Small intestine (tissue), 16 donors: ENCODE measurements at places on chromosomes 11 and 22. TPM values are rescaled to one million over a fixed set of nuclear protein-coding genes. Genes with fewer than 3 reads are reported as not detected.

DNA sequence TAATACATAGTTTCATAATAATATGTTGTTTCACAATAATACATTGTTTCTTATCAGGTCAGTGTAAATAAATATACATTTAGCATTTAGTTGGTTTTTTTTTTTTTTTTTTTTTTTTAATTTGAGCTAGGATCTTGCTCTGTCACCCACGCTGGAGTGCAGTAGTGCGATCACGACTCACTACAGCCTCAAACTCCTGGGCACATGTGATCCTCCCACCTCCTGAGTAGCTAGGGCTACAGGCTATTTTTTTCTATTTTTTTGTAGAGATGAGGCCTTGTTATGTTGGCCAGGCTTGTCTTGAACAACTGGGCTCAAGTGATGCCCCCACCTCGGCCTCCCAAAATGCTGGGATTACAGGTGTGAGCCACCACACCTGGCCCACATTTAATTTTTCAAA lies 43.5 kb downstream of the MIAT start:
- DNase-seq: no peak

- DNase-seq: no peak
These were observed 42.5 kb downstream of the CLPB start for GRCh38 chr11:72391638-72392423.

- no peak for DNase-seq
These were observed 544.6 kb upstream of the B3GAT1 start for GRCh38 chr11:134956450-134957210.

DNA sequence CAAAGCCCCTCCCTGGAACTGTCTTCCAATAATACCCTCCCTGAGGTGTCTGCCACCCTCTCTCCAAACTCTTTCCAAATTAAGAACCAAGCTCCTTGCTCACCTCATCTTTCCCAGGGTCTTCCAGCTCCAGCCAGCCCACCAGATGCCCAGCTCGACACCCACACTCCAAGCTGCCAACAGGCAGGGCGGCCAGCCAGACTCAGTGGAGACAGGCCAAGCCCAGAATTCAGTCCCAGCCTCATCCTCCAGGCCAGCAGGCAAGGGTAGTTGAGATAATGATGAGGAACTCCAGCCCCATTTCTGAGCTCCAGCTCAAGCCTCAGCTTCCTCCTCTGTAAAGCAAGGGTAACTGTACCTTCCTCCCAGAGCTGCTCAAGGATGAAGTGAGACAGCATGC lies 132.9 kb downstream of the CHST1 start:
- DNase-seq: no peak

DNA sequence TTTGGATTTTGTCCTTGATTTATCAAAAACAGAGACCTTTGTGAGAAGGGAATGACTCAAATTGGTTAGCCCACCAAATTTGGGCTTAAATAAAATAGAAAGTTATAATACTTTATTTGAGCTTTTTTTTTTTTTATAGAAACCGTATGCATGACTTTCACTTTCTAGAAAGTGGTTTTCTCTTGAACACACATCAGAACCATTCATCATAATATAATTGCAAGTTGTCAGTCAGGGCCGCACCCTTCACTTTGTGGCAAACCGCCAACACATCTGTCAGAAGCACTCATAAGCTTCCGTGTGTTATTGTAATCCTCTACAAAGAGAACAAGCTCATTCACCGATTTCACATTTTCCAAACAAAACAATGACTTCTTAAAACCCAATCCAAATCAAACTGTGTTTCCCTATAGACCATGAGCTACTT lies 76.1 kb downstream of the SOX6 start:
- DNase-seq: peak; percentile 90

Gene CASP4
- polyA plus RNA-seq: 82.8 TPM

DNA sequence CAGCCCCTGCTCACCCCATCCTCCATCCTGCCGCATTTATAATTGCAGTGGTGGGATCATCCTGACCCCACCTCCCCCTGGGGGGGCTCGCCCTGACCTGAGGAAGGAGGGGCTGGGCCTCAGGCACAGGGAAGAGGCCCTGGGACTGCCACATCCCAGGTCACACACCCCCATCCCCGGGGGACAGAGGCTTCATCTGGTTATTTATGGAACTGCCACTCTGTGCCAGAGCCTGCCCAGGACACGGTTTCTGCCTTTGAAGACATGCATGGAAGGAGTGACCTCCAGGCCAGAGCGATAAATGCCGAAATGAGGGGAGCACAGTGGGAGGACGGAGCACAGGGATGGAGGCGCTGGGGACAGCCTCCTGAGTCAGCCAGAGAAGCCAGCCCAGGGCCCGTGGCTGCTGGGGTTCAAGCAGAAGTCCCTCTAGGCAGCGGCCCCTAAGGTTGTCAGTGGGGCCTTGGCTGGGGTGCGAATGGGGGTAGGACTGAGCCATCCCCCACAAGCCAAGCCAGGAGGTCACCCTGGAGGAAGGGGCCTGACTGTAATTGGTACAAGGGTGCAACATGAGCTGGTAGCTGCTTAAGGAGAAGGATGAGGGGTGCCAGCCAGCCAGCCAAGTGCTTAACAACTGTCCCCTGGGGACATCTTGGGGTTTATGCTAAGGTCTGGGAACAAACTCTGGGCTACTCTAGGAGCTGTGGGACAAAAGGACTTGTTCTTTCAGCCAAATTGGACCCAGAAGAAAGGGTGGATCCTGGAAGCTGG lies 51.4 kb upstream of the SHISAL1 start:
- no peak for DNase-seq
